ENCODE measurements at places on chromosomes 6 and 20. TPM values are rescaled to one million over a fixed set of nuclear protein-coding genes. Genes with fewer than 3 reads are reported as not detected.

DNA sequence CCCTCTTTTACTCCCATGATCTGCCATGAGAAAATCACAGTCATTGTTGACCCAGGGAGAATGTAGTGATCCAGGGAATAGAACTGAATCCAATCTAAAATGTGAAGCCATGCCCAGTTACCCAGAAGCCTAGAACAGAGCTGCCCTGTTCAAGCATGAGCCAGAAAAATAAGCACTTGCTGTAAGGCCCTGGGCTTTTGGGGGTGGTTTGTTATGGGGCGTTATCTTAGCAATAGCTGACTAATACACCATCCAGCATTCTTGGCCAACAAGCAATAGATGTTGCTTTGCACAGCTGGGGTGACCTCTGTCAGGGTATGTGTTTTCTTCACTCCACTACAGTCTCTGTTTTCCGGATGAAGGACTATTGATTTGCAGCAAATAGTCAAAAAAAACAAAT is 120.4 kb downstream of the ZFP64 start:
- DNase-seq = no peak

DNA sequence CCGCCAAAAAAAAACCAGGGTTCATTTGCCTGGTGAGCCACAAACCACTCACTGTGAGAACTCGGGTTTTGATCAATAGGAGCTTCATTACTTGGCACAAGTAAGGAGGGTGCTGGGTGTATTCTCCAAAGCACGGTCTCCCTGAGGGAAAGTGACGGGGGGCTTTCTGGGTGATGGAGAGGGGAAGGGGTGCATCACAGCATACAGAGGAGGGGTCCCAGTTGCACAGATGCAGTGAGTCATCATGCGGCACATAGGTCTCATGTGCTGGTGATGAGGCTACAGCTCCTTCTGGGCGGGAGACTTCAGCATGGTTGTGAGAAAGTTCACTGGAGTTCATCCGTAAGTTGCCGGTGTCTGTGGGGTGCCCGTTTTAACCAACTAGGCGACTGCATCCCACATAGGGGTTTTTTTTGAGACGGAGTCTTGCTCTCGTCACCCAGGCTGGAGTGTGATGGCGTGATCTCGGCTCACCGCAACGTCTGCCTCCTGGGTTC is 36.2 kb downstream of the SUN5 start:
- DNase-seq = no peak

DNA sequence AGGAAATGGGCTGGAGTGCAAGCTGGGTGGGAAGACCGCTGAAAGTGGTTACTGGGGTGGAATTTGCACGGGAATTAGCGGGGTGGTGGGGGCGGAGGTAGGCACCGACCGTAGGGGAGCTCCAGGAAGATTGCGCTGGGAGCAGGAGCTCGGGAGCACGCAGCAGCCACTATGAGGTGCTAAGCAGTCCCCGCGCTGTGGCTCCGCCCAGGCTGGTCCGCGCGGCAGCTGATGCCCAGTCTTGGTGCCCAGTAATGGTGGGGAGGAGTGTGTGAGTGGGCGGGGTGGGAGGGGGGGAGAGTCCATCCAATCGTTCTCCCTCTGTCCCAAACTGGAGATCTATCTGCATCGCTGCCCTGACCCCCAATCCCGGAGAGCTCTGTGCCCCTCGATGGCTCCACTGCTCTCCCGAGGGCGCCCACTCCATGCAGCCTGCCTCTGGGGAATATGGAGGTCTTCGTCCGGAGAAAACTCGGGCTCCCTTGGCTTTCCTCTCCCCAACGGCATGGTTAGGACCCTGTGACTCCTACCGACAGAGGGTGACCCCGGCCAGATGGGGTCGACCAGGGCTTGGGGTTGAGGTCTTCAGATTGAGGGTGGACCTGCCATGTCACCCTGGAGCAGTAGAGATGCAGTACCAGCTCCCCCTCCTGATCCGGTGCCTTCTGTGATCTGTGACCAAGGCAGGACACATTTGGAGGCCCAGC is 5.3 kb downstream of the TP53TG5 start:
- DNase-seq = no peak

Gene CNKSR3
- 7.6 TPM for total RNA-seq

GRCh38 chr20:49354673-49355072 is 76.8 kb upstream of the ZNFX1 start:
- no peak for DNase-seq

- no peak for DNase-seq
Measured at GRCh38 chr20:63736893-63737694, 630 bp downstream of the LIME1 start.

Gene MLIP
- total RNA-seq = not detected

GRCh38 chr6:110828396-110828795 is 13.1 kb upstream of the CDK19 start:
- DNase-seq = no peak

DNA sequence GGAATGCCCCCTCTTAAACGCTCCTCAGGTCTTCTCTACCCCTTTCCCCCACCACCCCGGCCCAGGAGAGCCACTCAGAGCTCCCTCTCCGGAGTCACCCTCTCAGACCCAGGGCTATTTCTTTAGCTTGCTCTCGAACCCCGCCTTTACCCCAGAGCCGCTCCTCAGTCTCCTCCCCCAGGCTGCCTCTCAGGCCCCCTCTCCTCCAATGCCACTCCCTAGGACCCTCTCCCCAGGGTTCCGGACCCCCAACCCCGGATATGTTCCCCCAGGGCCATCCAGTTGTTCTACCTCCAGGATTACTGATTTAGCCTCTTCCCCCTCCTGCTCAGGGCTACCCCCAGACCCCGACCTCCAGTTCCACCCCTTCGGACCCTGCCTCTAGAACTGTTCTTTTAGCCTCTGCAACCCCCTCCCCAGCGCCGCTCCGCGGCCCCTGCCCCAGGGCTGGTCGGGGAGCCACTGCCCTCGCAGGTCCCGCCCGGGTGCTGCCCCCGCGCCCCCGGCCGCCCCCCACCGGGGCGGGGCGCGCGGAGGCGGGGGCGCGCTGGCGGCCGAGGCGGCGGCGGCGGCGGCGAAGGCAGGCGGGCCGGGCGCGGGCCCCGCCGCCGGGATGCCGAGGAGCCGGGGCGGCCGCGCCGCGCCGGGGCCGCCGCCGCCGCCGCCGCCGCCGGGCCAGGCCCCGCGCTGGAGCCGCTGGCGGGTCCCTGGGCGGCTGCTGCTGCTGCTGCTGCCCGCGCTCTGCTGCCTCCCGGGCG is at the start of gene MMP24:
Gene MMP24, plus strand, starts transcription at position 565 of the 758 bp plus-strand sequence. Its CDS starts 49 bp downstream, at position 614.
- DNase-seq = no peak

GRCh38 chr20:24810676-24811407 is 138.2 kb upstream of the CST7 start:
- no peak for DNase-seq
